ENCODE measurements at places on chromosomes 13 and 19.

- DNase-seq = no peak
These were observed 4.2 kb downstream of the ZNF101 start for GRCh38 chr19:19672816-19673215.

DNA sequence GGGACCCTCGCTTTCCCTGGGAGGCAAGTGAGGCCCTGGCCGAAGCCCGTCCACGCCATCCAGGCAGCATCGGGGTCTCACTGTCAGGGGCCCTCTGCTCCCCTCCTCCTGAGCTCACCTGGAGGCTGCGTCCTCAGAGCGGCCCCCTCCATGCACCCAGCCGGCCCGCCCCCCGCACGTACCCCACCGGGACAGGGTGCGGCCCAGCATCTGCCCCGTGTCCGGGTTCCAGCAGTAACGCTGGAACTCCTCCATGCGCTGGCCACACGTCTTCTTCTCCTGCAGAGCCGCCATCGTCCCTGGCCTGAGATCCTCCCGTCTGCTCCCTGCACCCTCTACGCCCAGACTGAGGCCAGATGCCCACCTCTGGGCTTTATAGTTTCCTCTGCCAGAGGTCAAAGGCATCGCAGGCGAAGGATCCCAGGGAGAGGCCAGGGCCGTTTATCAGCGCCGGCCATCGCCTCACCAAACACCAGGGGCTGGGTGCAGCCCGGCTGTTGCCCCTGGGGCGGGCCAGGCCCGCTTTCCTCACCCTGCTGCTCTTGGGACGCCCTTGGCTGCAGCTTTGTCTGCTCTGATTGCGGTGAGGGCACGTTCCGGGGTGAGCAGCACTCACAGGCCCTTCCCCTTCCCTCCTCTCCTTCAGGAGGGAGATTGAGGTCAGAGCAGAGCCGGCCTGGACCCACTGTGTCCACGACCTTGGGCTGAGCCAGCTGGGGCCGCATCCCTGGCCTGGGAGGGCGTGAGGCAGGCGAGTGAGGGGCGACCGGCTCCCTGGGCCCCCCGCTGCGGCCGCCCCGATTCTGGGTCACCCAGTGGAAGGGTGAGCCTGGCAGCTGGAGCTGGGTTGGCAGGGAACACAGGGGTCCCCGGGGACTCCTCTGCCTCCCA is at the start of gene ATP4B:
Gene ATP4B (minus strand): TSS at position 348 of the 891 bp plus-strand sequence. CDS start 54 bp downstream, at position 294.
- no peak for DNase-seq

DNA sequence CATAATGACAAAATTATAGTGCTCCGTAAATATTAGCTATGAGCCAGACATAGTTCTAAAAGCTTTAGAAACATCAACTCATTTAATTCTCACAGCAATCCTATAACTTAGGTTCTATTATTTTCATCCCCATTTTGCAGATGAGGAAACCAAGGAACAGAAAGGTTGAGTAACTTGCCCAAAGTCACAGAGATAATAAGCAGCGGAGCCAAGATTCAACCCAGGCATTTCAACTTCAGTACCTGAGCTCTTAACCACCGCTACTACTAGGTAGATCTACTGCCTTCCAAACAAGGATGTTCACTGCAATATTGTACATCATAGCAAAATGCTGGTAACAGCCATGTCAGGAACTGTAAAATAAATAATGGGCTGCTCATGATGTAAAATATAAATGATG is 39.9 kb downstream of the ELF1 start:
- DNase-seq = no peak

GRCh38 chr13:113207890-113208420 is 514 bp downstream of the PCID2 start:
- no peak for DNase-seq

GRCh38 chr13:50158385-50159165 is 143.3 kb downstream of the KCNRG start:
- DNase-seq = no peak

DNA sequence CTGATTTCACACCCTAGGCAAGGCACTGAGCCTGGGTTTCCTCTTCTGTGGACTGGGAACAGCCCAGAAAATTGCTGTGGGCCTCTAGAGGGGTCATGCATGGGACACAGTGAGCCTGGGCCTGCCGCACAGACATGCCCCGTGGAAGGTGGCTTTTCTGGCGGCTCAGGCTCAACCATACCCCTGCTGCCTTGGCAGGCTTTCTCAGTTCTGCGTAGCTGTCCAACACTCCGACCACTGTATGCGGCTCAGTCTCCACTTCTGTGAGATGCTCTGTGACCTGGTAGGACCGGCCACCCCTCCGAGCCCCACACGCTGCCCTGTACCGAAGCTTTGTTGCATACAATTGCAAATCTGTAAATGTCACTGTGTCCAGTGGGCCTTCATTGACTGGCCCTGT is 126.3 kb downstream of the UQCRFS1 start:
- no peak for DNase-seq

GRCh38 chr19:18789883-18790565 is 1.1 kb downstream of the COMP start:
- no peak for DNase-seq

DNA sequence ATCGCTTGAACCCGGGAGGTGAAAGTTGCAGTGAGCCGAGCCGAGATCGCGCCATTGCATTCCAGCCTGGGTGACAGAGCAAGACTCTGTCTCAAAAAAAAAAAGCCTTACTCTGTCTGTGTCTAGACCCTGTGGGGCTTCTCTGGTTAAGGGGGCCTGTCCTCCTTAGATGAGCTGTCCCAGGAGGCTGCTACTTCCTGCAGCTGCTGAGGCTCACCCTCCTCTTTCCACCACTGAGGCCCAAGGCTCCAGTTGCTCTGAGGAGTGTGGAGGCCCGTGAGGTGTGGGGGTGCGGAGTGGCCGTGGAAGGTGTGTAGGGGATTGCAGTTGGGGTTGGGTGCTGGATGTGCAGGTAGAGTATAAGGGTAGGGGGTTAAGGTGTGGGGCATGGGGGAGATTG is 22.1 kb upstream of the RASA3 start:
- no peak for DNase-seq
